ENCODE measurements at places on chromosomes 7 and 10. TPM values are rescaled to one million over a fixed set of nuclear protein-coding genes. Genes with fewer than 3 reads are reported as not detected.

DNA sequence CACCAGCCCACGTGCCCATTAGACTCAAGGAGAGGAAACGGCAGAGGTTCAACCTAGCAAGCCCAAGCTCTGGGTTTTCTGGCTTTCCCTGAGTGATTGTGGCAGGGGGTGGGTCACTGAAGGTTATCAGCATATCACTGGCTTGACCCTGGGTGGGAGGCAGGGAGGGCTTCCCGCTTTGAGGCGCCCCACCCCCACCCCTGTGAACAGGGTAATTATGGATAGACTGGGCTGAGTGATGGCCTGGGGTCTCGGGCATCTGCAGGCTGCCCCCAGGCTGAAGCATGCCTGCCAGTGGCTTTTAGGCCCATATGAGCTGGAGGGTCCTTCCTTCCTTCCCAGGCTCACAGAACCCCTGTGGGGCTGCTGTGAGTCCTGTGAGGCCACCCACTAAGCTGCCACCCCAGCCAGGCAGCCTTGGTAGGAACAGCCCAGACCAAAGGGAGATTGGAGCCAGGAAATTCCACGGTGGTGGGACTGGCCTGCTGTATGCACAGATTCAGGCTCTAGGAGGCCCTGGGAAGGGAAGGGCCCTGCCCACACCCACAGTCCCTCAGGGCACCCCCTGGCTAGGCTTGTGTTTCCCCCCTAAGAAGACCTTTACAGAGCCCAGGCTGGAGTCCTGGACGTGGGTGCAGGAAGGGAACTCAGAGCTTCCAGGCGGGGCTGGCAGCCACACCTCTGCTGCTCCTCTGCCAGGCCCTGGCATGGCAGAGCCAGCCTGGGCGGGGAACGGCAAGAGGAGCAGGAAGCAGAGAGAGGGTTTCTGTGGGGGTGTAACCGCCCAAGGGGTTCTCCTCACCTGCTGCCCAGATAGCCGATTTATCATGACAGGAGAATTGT, 33.1 kb downstream of the GPRIN2 start:
- peak; percentile 41 for DNase-seq

VAX1 gene
- total RNA-seq = not detected

MPP7 gene
- 0.86 TPM for total RNA-seq

DNA sequence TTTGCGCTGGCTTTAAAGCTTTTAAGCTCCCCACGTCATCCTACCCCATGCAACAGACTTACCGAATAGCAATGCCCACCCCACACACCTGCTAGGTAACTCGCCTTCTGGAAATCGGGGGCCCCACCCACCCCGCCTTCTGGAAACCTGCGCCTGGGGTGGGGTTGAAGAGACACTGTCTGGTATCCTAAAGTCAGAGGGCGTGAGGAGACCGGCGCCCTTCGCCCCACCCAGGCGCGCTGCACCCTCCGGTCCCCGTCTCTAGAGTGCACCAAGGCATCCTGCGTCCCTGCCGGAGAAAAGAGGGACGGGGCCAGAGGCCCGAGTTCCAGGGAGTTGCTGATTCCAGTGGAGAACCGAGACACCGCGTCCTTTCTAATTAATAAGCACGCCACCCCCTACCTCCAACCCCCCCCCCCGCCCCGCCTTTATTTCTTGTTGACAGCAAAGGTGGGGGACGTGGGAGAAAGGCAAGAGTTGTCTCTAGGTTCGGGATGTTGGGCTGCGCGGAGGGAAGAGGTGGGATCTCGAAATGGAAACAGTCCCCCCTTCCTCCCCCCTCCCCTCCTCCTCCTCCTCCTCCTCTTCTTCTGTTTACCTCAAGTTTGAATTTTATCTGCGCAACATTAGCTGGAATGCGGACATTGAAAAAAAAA, 220.9 kb upstream of the MKLN1 start:
- peak; percentile 25 for DNase-seq

DYDC2 gene
- not detected for total RNA-seq

PNPLA8 gene
- 17.0 TPM for total RNA-seq

DNA sequence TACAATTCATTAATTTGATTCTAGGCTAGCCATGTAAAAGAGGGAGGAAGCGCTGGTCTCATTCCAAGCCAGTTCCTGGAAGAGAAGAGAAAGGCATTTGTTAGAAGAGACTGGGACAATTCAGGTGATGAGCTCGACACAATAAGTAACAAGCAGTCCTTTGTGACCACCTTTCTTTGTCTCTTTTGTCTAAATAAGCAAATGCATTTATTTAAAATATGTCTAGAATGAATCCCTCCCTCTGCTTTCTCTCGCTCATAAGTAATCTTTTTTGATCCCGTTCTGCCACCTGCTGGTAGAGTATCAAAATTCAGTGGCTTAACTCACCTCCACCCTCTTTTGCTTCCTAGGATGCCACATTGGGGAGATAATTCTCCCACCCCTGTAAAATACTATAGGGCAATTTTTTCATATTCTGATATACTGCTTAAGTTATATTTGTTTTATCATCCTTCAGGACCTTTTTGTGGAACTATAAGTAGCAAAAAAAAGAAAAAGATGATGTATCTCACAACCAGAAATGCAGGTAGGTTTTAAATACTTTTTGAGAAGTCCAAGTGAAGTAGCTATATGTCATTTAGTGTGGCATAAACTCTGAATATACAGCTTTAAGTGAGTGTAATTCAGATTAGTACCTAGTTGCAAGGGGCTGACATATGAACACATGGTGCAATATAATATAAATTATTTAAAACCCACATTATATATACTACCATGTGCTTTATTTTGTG, 91.5 kb downstream of the GSDME start:
- DNase-seq = peak; percentile 48

PTCD1 gene
- total RNA-seq = 5.1 TPM

ADAM12 gene
- total RNA-seq = 7.5 TPM

DNA sequence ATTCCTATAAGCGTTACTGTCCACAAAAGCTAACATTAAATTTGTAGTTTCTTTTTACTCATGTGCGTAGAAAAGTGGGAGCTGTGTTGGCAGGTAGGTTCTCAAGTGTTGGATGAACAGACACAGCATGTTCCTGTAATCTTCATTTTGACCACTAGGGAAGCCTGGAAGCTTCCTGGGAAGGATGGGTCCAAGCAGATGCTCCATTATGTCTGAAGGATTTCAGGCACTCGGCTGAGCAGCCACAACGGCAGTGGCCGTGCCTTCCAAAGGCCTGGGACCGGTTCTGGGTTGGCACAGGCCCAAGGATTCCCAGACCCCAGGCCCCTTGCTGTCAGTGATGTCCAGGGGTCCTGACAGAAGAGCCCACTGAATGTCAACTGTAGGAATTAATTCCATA, 386.3 kb downstream of the TNS3 start:
- DNase-seq = no peak

SRRM3 gene
- total RNA-seq = not detected

AZGP1 gene
- total RNA-seq = not detected

- no peak for DNase-seq
Observed at GRCh38 chr7:147012666-147013065, 896.1 kb downstream of the CNTNAP2 start.

GPR15LG gene
- total RNA-seq = not detected

- DNase-seq = no peak
Observed at GRCh38 chr10:91115618-91116390, 104.7 kb upstream of the PCGF5 start.

Measured in HFFc6 (cell line).